ENCODE measurements at places on chromosomes 6 and 20.
A peak's percentile ranks its signal among the peaks of the same experiment; 100 is the strongest.

GRCh38 chr6:108179741-108180140 is 13.9 kb downstream of the NR2E1 start:
- no peak for DNase-seq

DNA sequence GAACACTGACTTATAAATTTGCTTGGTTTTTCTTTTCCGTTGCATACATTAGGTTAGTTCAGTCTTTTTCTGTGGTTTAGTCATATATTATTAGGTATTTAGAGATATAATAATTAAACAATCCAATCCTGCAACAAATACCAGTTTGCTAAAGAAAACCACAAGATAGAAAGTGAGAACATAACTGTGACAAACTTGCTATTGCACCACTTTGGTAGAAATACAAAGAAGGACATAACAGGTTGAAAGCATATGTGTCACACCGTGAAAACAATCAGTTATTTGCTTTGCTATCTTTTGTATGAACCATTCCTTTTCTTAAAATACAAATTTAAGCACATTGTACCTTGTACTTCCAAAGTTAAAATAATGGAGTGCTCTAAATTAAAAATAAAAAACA is 42.0 kb upstream of the KCNQ5 start:
- DNase-seq: no peak

DNA sequence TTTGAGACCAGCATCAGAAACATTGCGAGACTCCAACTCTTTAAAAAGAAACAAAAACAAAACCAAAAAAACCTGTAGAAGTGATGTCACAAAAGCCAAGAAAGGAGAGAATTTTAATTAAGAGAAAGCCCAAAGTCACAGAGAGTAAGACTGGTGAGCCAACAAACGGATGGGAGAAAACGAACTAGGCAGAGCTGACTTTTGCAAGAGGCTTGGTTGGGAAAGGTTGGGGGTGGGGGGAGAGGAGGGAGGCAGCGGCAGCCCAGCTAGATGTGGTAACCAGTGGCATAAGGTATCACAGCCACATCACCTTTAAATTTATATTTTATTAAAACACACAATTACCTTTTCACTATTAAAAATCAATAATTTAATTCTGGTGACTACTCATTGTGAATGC is 23.5 kb downstream of the NOL7 start:
- no peak for DNase-seq

DNA sequence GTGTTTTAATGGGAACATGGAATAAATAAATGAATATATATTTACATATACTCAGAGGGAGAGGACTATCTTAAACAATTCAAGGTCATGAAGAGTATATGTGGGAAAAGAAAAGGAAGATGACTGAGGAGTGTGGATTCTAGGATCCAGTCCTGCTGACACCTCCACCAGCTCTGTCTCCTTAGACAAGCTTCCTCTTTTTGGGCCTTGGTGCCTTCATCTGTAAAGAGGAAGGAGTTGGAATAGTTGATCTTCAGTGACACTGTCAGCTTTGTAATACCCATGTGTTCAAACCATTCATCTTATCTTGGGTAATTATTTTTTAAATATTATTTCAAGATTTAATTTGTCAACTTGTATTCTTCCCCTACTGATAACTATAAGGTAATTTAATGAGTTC is 338.0 kb downstream of the ADGRB3 start:
- DNase-seq: no peak

DNA sequence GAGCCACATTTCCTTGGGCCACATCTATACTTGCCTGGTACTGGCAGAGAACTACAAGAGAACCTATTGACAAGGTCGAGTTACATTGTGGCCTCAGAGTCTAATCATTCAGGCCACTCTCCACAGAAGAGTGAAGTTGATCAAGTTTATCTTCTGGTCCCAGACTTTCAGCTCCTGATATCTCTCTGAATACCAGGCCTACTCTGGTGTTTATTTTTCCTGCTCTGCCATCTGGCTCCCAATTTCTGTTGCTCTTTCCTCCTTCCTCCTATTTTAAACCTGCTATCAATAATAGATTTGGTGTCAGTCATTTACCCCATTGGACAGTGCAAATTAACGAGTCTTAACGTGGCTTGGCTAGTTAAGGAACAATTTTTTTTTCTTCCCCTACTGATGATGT is 46.6 kb downstream of the SCGN start:
- no peak for DNase-seq

- peak; percentile 78 for DNase-seq
These were observed 92.5 kb upstream of the ADGRF1 start for GRCh38 chr6:47134476-47135189.

- DNase-seq: no peak
These were observed 460.9 kb upstream of the SULF2 start for GRCh38 chr20:48246061-48246790.

- DNase-seq: no peak
These were observed 8.4 kb downstream of the TXNDC5 start for GRCh38 chr6:7902221-7902620.

DNA sequence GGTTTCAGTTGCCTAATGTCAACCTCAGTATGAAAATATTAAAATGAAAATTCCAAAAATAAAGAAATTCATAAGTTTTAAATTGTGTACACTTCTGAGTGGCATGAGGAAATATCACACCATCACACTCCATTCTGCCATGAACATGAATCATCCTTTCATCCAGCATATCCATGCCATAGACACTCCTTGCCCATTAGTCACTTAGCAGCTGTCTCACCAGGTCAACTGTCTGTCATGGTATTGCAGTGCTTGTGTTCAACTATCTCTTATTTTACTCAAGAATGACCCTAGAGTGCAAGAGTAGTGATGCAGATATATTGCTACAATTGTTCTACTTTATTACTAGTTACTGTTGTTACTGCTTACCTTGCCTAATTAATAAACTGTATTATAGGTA is 712.4 kb downstream of the EPHA7 start:
- DNase-seq: no peak

GRCh38 chr6:142943711-142944123 is 1.3 kb downstream of the HIVEP2 start:
- no peak for DNase-seq

DNA sequence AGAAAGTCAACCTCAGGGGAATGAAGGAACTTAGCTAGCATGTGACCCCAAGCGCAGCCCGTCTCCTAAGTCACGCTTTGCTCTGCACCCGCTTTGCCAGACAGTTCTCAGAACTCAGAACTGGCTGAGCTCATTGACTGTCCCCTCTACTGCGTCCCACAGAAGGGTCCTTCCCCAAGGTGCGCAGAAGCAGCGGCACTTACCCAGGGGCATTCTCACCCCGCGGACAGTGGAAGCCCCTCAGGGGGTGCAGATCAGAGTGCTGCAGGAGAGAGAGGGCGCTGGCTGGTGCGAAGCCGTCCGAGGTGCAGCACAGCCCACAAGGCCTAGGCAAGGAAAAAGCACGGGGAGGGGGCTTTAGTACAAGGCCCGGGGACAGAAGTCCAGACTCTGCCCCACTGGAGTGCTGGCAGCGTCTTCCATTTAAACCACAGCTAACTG is 807 bp downstream of the SNHG17 start:
- no peak for DNase-seq

GRCh38 chr6:162082520-162082919 is 645.0 kb downstream of the PRKN start:
- DNase-seq: no peak

- DNase-seq: no peak
These were observed 26.2 kb upstream of the SLC35D3 start for GRCh38 chr6:136895901-136896300.

DNA sequence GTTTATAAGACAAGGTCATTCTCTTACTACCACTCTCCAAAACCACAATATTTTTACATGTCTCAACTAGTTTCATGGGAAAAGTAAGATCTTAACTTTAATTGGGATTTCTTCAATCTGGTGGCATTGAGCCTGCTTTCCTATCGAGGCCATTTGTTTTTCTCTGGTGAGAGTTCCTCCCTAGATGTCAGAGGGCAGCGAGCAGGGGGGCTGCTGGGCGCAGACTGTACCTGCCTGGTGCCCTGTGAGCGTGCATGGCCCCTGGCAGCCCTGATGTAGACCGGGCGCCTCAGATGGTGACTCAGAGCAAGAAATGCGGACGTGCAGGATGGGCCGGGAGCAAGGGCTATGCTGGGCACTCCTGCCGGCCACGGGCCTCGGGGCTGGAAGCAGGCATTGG is 27.2 kb downstream of the ERMARD start:
- no peak for DNase-seq

GRCh38 chr20:47989957-47990356 is 204.7 kb upstream of the SULF2 start:
- DNase-seq: no peak

DNA sequence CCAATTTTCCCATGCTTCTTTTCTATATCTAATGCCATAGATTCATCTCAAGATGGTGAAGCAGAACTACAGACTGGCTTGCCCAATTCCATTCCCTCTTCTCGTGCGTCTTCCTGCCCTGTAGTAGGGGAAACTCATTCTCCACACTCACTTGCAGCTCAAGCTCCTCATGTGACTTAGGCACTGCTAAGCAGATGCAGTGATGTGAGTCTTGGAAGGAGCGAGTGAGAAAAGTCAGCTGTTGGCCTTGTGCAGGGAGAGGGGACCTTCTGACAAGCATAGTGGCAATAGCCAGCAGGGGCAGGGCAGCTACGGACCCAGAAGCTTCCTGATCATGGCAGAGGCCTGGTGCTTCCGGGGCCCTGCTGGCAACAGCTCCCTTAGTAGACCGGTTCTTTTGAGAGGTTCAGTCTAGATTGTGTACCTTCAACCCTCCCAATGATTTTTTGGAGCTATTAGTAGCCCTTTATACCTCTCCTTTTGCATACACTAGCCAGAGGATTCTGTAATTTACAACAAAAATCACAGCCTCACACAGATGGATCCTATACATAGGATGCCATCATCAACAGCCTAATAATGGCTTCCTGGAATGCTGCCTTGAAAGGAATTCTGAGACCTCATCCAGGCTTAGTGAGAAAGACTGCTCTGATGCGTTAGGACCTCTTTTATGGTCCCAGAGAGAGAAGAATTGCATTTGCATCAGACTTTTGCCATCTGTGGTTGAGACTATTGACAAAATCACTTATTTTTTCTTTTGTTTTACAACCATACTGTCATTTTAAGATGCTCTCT is 121.5 kb upstream of the RIPOR2 start:
- DNase-seq: no peak

DNA sequence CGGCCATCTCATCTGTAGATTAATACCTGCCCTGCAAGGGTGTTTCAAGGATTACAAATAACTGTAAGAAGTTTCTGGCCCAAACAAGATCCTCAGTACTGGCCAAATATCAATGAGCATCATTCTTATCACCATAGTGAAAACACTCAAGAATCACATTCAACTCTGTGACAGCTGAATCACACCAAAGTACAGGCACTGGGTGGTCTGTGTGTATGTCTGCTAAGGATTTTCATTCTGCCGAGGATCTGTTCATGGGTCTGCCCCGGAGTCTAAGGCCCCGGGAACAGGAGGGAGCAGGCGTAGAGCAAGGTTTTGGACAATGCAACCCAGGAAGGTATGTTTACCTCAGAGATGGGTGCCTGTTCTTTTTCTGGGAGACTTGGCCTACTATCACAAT is 110.5 kb downstream of the TRERF1 start:
- DNase-seq: no peak

GRCh38 chr6:166446567-166447065 is 63.9 kb upstream of the MPC1 start:
- no peak for DNase-seq

- DNase-seq: no peak
These were observed 40.0 kb downstream of the EFCAB8 start for GRCh38 chr20:32898729-32899128.

GRCh38 chr6:101550451-101550850 is 156.9 kb downstream of the GRIK2 start:
- DNase-seq: no peak

DNA sequence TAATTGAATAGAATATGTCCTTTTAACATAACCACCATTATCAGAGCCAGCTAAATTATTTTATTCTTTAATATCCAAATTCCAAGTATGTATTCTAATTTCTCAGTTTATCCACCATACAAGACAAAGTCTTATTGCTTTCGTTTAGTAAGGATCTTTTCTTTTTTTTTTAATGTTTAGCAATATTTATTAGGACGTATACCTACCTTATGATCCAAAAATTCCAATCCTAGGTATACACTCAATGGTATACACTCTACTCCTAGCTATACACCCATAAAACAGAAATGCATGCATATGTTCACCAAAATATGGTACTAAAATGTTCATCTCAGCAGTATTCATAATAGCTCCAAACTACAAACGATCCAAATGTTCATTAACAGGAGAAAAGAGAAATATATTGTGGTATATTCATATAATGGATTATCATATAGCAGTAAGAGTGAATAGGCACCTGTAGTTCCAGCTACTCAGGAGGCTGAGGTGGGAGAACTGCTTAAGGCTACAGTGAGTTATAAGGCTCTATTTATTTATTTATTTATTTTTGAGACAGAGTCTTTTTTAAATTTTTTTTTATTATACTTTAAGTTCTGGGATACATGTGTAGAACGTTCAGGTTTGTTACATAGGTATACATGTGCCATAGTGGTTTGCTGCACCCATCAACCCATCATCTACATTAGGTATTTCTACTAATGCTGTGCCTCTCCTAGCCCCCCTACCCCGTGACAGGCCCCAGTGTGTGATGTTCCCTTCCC is 17.3 kb downstream of the TNFAIP3 start:
- DNase-seq: no peak

- no peak for DNase-seq
These were observed 185.6 kb upstream of the CST7 start for GRCh38 chr20:24763386-24764026.

DNA sequence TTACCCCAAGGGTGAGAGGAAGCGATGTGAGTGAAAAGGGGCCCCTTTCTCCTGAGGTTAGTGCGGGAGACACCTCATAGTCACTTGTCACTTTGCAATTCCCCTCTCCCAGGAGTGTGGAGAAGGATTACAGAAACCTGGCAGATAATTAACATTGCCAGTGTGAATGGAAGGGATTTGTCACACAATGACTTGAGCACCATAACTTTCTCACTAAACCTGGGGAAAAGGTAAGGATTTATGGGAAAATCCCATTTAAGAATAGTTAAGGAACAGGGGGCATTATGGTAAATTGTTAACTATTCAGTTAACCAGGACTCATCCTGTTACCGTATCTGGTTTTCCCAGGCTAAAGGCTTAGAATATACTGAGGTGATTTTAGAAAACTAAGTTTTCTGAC is 219.5 kb upstream of the JAG1 start:
- DNase-seq: no peak

- DNase-seq: no peak
These were observed 122.2 kb upstream of the ATXN1 start for GRCh38 chr6:16883414-16883813.

- DNase-seq: no peak
These were observed 98.1 kb downstream of the DNAH8 start for GRCh38 chr6:38813041-38813823.

DNA sequence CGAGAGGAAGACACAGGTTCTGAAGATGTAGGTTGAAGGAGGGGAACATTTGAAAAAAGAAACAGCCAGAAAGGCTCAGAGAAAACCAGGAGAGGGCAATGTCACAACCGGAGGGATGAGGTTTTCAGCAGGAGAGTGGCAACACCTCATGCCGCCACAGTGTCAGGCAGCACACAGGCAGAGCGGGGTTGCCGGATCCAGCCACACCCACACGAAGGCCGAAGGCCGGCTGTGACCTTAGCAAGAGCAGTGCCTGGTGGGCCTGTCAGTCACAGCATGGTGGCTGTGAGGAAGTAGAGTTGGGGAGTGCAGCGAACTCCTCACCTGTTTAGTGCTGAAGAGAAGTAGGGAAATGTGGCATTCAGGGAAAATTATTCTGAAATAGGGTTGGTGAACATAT is 14.0 kb downstream of the HDDC2 start:
- no peak for DNase-seq

GRCh38 chr6:92369309-92369708 is 1050.0 kb downstream of the EPHA7 start:
- DNase-seq: no peak

- DNase-seq: no peak
These were observed 63.1 kb downstream of the TTI1 start for GRCh38 chr20:37969949-37970855.

All from glomerular endothelial cell (primary cell).